Stimulated activated CD4-positive, alpha-beta T cell treated with anti-CD3 and anti-CD28 coated beads, Interleukin-1b, Interleukin-23, amount 100 ng/mL, for 1 hour (primary cell): ENCODE measurements at places on chromosomes 13 and 19.

- DNase-seq: no peak
Measured at GRCh38 chr13:54574791-54575190, 1546.2 kb downstream of the OLFM4 start.

DNA sequence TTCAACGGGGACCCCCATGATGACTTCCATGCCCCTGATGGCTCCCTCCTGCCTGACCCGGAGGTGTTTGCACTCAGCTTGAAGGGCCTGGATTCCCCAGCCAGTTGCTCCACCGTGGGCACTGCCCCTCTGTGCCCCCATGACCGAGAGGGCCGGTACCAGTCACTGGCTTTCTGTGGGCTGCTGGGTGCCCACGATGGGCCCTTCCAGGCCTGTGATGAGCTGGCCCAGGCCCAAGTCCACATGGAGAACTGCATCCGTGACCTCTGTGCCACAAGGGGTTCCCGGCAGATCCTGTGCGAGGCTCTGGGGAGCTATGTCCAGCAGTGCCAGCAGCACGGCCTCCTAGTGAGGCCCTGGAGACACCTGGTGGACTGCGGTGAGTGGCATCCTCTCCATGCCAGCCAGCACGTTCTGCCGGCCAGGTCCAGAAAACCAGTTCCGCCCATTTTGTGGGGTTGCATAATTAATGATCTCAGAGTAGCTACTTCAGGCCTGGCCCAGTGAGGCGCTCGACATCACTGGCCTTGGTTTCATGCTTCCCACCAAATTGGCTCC lies 34.9 kb upstream of the FXYD3 start:
- no peak for DNase-seq

GRCh38 chr13:100490692-100491091 lies 97.9 kb downstream of the GGACT start:
- no peak for DNase-seq

GRCh38 chr19:29212356-29212647 lies 649 bp downstream of the UQCRFS1 start:
- DNase-seq: no peak

DNA sequence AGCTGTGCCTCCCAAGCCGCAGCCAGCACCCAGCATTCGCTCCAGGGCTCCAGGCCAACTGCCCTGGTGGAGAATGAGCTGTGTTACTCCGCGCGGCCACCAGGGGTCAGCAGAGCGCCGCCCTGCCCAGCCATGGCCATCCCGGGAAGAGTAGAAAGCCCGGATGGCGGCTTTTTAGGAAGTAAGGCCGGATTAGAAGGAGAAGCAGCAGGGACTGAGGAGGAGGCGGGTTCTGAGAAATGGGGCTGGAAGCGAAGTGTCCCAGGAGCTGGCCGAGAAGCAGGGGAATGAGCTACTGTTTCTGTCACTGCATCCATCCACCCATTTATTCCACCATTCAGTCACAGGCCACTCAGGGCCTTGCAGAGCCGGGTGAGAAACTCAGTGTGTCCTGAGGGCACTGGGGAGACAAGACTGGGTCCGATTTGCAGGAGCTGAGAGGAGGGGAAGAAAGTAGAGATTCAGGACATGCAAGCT lies 6.6 kb upstream of the NPAS1 start:
- DNase-seq: peak; percentile 53
